Karpas-422 (cell line): ENCODE measurements at places on chromosomes 11 and 22. TPM values are rescaled to one million over a fixed set of nuclear protein-coding genes. Genes with fewer than 3 reads are reported as not detected.

- no peak overlapping the region for H3K27ac ChIP-seq
- H3K27me3 ChIP-seq, result no peaks in the 10 kb centered on the region
- no peaks in the 10 kb centered on the region for H3K36me3 ChIP-seq
- H3K4me3 ChIP-seq, result no peak overlapping the region
Observed at GRCh38 chr11:35362521-35362980, 56.8 kb downstream of the SLC1A2 start.

DNA sequence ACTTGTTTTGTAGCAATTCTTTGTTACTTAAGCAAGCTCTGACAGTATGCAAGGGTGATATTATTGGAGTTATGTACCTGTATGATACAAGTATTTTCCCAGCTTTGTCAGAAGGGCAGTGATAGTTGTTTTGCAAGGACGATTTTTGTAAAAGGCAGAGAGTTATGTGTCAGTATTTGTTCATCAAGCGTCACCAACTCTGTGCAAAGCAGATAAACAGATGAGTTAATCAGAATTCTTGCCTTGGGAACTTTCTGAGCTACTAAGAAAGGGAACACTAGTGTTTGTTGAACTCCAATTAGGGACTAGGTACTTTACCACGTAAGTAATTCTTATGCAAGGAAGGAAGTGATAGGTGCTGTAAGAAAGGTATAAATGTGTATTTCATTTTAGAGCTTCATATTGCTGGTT lies 1.4 kb downstream of the USP47 start:
- peak; percentile 54 for DNase-seq
- peak overlapping the region; percentile 96 for H3K4me3 ChIP-seq
- peak overlapping the region; percentile 75 for H3K27ac ChIP-seq
- H3K4me1 ChIP-seq, result peaks cover 55% of the 10 kb centered on the region

SEPTIN5 gene
- total RNA-seq, result not detected in 2 replicates

GPR137 gene
- 10.8 and 14.2 TPM in 2 replicates for total RNA-seq

BARX2 gene
- total RNA-seq, result not detected in 2 replicates

- H3K4me3 ChIP-seq, result no peak overlapping the region
- H3K4me1 ChIP-seq, result no peaks in the 10 kb centered on the region
- H3K27ac ChIP-seq, result no peak overlapping the region
- no peaks in the 10 kb centered on the region for H3K27me3 ChIP-seq
- H3K36me3 ChIP-seq, result no peaks in the 10 kb centered on the region
- no peak for DNase-seq
Observed at GRCh38 chr11:93133488-93134109, 64.2 kb downstream of the SLC36A4 start.

DNA sequence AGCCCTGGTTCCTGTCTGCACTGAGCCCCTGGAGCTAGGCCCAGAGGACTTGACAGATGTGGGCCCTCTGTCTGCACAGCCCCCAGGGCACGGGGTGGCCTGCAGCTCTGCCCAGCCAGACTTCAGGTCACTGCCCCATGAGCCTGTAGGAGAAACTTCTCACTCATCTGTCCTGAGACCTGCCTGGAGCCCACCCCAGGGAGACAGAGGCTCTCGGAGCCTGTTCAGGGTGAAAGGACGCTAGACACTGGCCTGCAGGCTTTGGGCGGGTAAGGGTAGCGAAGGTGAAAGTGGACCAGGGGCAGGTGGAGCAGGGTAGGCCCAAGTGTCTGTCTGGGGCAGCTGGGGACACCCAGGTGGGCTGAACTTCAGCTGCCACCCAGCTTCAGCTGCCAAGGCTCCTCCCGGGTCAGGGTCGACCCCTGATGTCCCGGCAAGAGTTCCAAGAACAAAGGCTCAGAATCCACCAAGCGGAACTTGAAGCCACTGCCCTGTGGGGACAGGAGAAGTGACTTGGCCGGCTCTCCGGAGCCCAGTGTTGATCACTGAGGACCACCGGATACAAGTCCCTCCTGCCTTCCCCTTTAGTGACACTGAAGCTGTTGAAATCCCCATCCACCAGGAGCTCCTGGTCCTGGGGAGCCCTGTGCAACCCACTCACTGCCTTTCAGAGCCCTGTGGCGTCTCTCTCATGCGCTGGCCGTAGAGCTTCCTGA lies 90.3 kb downstream of the KCNQ1 start:
- H3K4me3 ChIP-seq, result no peak overlapping the region
- no peak overlapping the region for H3K27ac ChIP-seq
- no peaks in the 10 kb centered on the region for H3K4me1 ChIP-seq
- H3K27me3 ChIP-seq, result no peaks in the 10 kb centered on the region
- no peaks in the 10 kb centered on the region for H3K36me3 ChIP-seq

DNA sequence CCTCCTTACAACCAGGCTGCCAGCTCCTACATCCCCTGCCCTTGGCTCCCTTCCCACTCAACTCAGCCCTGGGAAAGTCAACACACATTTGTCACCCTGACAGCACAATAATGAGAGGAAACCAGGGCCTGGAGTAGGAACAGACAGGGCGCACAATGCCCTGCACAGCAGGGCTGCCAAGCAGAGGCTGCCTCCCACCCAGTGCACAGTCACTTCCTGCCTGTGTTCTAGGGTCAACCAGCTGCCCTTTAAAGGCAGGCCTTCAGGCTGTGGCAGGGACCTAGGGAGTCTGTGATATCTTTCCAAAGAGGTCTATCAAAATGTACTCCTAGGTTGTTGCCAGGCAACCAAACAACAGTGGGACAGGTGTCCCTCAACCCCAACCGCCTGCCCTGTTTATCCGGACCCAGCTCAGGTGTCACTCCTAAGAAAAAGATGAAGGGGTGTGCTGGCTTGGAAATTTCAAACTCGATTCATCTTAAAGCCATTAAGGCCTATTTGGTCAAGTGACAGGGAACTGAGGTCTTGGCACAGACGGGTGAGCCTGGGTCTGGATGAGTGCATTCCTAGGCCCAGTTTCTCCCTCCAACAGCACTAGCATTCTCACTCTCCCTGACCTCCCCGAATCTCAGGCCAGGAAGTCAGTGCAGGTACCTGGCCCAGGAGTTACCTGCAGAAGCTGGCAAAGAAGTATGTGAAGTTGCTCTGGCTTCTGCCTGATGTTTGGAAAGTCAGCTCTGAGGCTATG lies 110.3 kb upstream of the PITPNB start:
- H3K4me3 ChIP-seq, result no peak overlapping the region
- H3K27ac ChIP-seq, result no peak overlapping the region
- DNase-seq, result no peak
- H3K4me1 ChIP-seq, result no peaks in the 10 kb centered on the region
- no peaks in the 10 kb centered on the region for H3K27me3 ChIP-seq

DNA sequence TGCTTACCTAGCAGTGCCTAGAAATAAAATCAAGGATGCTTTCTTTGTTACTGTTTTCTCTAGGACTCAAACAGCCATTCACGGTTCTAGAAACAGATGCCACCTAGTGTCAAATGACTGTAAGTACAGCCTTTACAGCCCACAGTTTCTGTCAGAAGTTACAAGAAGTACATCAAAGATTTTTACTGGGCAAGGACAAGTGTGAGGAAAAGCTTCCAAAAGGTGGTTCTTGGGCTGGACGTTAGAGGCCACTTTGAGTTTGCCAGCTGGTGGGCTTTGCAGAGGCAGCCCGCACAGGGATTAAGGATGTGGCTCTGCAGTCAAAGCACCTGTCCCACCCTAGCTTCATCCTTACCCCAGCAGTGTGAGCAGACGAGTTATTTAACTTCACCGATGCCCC lies 6.9 kb downstream of the KMT5B start:
- H3K4me3 ChIP-seq, result no peak overlapping the region
- peak overlapping the region; percentile 15; the same call in 1 of the 2 replicates for H3K27ac ChIP-seq
- peak; percentile 86 for DNase-seq
- no peaks in the 10 kb centered on the region for H3K27me3 ChIP-seq

GRCh38 chr11:23288003-23288783 lies 427.9 kb upstream of the CCDC179 start:
- no peaks in the 10 kb centered on the region for H3K27me3 ChIP-seq
- no peak overlapping the region for H3K27ac ChIP-seq
- no peak for DNase-seq
- H3K4me3 ChIP-seq, result no peak overlapping the region

GRCh38 chr11:118933486-118933885 lies 7.8 kb upstream of the BCL9L start:
- no peak overlapping the region for H3K4me3 ChIP-seq
- H3K27me3 ChIP-seq, result no peaks in the 10 kb centered on the region
- DNase-seq, result no peak
- H3K4me1 ChIP-seq, result peaks cover 9% of the 10 kb centered on the region

DNA sequence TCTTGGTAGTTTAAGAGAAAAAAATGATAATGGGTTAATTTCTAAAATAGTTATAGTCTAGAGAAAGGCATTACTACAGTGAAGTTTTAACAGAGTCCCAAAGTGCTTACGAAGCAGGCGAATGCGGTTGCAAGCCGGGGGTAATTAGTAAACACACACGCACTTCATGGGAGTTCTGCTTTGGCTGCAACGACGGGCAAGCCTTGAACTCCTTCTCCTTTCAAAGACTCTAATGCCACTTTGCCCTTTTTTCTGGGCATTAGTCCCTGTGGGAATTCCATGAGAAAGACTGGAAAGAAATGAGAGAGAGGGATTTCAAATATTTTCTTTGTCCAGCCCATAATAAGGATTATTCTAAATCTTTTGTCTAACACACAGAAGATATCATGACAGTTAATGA lies 66.1 kb downstream of the TENM4 start:
- H3K4me3 ChIP-seq, result no peak overlapping the region
- DNase-seq, result no peak

- H3K4me1 ChIP-seq, result peaks cover 24% of the 10 kb centered on the region
- no peak overlapping the region for H3K4me3 ChIP-seq
- no peak overlapping the region for H3K27ac ChIP-seq
Observed at GRCh38 chr11:834371-835316, 1.9 kb downstream of the CD151 start.

VWA5A gene
- total RNA-seq, result not detected in 2 replicates

RFPL3 gene
- total RNA-seq, result not detected in 2 replicates

NCR3LG1 gene
- total RNA-seq, result 26.4 and 38.6 TPM in 2 replicates

GRCh38 chr11:63877658-63878241 lies 38.8 kb downstream of the MARK2 start:
- DNase-seq, result no peak
- H3K4me3 ChIP-seq, result no peak overlapping the region
- no peaks in the 10 kb centered on the region for H3K27me3 ChIP-seq

DNA sequence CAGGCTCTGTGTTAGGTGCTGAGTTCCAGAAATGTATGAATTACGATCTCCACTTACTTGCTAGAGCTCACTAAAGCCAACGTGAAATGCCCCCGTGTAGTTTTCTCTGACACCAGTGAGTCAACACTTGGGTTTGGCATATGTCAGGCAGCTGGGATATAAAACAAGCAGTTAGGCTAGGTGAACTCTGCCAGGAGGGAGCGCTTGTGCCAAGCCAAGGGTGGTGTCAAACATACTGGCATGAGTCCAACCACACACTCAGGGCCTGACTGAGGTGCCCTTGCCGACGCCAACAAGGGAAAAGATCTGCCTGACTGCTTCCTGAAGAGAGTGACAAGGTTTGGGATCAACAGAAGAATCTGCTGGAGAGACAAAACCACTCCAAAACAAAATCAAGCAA lies 167.8 kb upstream of the NARS2 start:
- H3K4me3 ChIP-seq, result no peak overlapping the region
- no peaks in the 10 kb centered on the region for H3K4me1 ChIP-seq
- no peaks in the 10 kb centered on the region for H3K27me3 ChIP-seq
- H3K36me3 ChIP-seq, result no peaks in the 10 kb centered on the region
- no peak overlapping the region for H3K27ac ChIP-seq

KLHL35 gene
- 1.3 and 8.5 TPM in 2 replicates for total RNA-seq

JAML gene
- total RNA-seq, result 5.4 and 9.1 TPM in 2 replicates

DNA sequence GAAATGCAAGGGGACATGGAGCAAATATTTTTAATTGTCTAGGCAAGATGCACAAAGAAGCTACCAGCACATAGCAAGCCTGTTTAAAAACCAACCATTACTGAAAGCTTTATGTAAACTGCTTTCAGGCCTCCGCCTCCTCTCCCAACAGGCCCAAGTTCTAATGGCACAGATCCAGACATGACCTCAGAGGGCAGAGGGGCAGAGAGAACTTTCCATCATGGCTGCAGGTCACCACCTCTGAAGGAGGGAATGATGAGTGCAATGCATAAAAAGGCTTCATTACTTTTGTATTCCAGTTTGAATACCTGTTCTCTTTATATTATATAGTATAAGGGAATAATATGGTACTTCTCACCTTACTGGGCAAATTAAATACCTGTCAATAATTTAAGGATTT lies 15.2 kb downstream of the DDX17 start:
- H3K27ac ChIP-seq, result no peak overlapping the region
- H3K27me3 ChIP-seq, result no peaks in the 10 kb centered on the region
- no peak overlapping the region for H3K4me3 ChIP-seq
- H3K4me1 ChIP-seq, result no peaks in the 10 kb centered on the region
- H3K36me3 ChIP-seq, result peaks cover 88% of the 10 kb centered on the region

- no peak overlapping the region for H3K27ac ChIP-seq
- no peak for DNase-seq
- H3K4me3 ChIP-seq, result no peak overlapping the region
- H3K4me1 ChIP-seq, result no peaks in the 10 kb centered on the region
- H3K36me3 ChIP-seq, result no peaks in the 10 kb centered on the region
Observed at GRCh38 chr11:119992171-119993051, 145.5 kb downstream of the TRIM29 start.

GRCh38 chr11:45313171-45313865 lies 27.2 kb upstream of the SYT13 start:
- H3K4me1 ChIP-seq, result no peaks in the 10 kb centered on the region
- H3K27me3 ChIP-seq, result no peaks in the 10 kb centered on the region
- no peak for DNase-seq
- H3K27ac ChIP-seq, result no peak overlapping the region

GRCh38 chr11:15987046-15987445 lies 369.3 kb downstream of the SOX6 start:
- no peaks in the 10 kb centered on the region for H3K27me3 ChIP-seq
- H3K36me3 ChIP-seq, result no peaks in the 10 kb centered on the region
- no peak overlapping the region for H3K27ac ChIP-seq
- H3K4me1 ChIP-seq, result no peaks in the 10 kb centered on the region

PIWIL4 gene
- total RNA-seq, result 0.30 TPM in 1 of 2 replicates, not detected in the other

DNA sequence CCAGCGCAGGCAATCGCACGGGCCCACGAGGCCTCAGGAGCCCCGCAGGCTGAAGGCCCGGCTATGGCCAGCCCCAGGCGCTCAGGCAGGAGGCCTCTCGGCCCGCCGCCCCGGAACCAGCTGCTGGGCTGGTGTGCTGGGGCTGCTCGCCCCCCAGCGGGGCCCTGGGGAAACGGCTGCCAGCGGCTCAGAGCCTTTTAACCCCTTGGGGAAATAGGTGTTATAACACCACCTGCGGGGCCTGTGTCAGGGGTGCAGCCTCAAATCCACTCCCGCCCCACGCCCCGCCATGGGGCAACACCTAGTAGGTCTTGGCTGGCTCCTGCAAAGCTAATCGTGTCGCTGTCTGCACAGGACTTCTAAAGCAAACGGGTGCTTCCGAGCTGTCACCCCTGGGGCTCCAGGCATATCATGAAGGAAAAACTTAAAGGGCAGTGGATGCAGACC lies 237.4 kb downstream of the TTC28 start:
- no peak overlapping the region for H3K4me3 ChIP-seq
- H3K36me3 ChIP-seq, result no peaks in the 10 kb centered on the region
- no peak overlapping the region for H3K27ac ChIP-seq
- H3K27me3 ChIP-seq, result no peaks in the 10 kb centered on the region
- 0 out of 2 replicates have a peak, but pooled peaks cover 3% of the 10 kb centered on the region for H3K4me1 ChIP-seq
- DNase-seq, result peak; percentile 63

TRIM34 gene
- total RNA-seq, result 11.4 and 19.7 TPM in 2 replicates

GRCh38 chr11:33500861-33501479 lies 199.7 kb downstream of the C11orf91 start:
- H3K4me3 ChIP-seq, result no peak overlapping the region
- peak; percentile 52 for DNase-seq
- H3K27me3 ChIP-seq, result no peaks in the 10 kb centered on the region
- H3K27ac ChIP-seq, result no peak overlapping the region
- H3K36me3 ChIP-seq, result no peaks in the 10 kb centered on the region
